ENCODE measurements at places on chromosomes 2 and 18. TPM values are rescaled to one million over a fixed set of nuclear protein-coding genes. Genes with fewer than 3 reads are reported as not detected.

The TCF7L1 gene
- total RNA-seq: 10.3 TPM

The KYNU gene
- 2.3 TPM for total RNA-seq

The TBR1 gene
- total RNA-seq: not detected

The CYRIA gene
- 7.1 TPM for total RNA-seq

The C18orf54 gene
- total RNA-seq: 0.96 TPM

The TMEM247 gene
- total RNA-seq: not detected

The ALPG gene
- total RNA-seq: not detected

The DNAJC5G gene
- not detected for total RNA-seq

The SCTR gene
- total RNA-seq: not detected

The DUSP19 gene
- 1.3 TPM for total RNA-seq

Measured in ascending aorta (tissue), 2 donors.